ENCODE measurements at places on chromosomes 1 and 21.

DNA sequence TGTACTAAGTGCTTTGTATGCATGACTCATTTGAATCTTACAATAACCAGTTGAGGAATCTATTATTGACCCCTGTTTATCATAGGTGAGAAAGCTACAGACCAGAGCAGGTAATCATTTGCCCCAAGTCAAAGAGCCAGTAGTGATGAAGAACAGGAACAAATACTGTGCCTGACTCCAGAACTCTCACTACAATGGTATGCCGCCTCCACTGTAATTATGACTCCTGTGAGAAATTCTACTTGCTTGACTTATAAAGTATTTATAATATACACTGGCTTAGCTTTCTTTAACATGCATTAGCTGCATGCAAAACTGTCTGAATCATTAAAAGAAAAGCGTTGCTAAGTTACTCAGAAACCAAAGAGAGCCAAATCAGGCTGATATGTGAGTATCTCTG, 92.6 kb downstream of the ZNF281 start:
- peak; percentile 13 for DNase-seq

DNA sequence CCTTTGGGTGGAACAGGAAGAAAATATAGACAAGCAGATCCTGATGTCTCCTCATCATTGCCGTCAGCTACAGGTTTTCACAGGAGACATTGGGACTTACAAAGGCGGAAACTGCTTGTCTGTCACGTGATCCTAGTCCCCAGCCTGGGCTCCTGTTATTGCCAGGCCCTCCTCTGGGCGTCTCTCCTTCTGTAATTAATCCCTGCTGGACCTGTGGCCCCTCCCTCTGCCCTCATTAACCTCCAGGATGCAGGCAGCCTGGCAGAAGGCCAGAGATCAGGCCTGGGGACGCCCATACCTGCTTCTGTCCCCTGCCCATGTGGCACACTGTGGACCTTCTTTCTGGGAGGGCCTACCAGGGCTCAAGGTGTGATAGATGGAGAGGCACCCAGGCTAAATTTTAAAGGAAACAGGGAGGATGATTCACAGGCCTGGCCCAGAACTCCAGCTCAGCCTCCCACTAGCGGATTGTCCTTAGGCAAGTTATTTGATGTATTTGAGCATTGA, 2.4 kb downstream of the S100A5 start:
- DNase-seq, result no peak

DNA sequence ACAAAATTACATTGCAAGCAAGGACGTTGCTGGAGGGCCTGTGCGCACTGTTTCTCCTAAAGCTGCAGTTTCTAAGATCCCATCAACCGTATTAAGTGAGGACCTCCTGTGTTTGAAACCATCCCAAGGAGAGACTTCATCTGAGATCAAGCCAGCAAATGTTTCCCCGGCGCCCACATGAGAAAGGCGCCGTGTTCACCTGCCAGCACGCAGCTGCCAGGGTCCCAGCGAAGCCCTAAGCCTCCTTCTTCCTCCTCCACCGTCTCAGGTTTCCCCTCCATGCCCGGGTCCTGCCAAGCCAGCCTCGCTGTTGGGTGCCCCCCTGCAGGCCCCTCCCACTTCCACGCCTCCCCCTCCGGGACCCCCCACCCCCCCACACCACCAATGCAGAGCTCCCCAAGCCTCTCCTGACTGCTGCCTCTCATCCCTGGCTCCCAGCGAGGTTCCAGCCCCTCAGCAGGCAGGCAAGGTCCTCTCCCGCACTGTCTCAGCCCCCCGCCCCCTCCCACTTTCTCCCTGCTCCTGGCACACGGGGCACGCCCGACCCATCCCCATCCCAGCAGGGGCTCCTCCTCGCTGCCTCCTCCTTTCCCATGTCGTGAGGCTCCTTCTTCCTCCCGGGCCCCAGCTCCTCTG, 8.6 kb upstream of the TFF1 start:
- DNase-seq, result no peak

GRCh38 chr21:38910390-38911067, 104.8 kb downstream of the ETS2 start:
- peak; percentile 74 for DNase-seq

- no peak for DNase-seq
Observed at GRCh38 chr1:156149374-156150332, 3.7 kb upstream of the SEMA4A start.

- no peak for DNase-seq
Observed at GRCh38 chr1:222257027-222257426, 290.9 kb downstream of the HHIPL2 start.

DNA sequence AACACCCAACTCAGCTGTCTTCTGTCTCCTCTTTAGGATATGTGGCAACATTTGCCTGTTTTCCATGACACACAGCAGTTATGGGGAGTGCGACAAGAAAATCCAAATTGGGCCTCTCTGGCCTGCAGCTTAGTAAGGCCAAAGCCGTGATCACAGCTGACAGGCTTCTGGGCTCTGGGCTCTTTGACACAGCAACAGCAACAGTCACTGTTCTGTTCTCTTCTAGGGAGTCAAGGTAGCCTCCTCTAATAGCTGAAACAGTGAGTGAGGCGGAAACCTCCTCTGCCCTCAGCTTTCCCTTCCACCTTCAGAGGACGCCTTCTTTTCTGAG, 19.0 kb downstream of the CLCA1 start:
- DNase-seq, result no peak

GRCh38 chr21:34999397-34999941, 49.6 kb downstream of the RUNX1 start:
- peak; percentile 70 for DNase-seq

DNA sequence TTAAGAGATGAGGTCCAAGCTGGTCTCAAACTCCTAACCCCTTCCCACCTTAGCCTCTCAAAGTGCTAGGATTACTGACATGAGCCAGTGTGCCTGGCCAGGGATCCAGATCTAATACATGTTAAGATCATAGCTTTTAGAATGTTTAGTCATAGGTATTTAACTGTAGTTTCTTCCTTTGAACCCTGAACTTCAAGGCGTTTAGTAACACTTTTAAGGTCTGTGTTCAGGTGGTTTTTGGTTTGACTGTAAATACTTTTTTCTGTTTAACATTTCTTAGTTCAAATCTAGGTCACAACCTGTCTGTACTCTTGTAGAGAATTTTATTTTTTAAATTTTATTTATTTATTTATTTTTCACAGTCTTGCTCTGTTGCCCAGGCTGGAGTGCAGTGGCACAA, 28.1 kb downstream of the RAP1A start:
- no peak for DNase-seq

- no peak for DNase-seq
Observed at GRCh38 chr1:48222501-48223242, at the start of gene SLC5A9. Gene SLC5A9 (plus strand): TSS chr1:48222716. CDS start chr1:48222737, 21 bp downstream.

DNA sequence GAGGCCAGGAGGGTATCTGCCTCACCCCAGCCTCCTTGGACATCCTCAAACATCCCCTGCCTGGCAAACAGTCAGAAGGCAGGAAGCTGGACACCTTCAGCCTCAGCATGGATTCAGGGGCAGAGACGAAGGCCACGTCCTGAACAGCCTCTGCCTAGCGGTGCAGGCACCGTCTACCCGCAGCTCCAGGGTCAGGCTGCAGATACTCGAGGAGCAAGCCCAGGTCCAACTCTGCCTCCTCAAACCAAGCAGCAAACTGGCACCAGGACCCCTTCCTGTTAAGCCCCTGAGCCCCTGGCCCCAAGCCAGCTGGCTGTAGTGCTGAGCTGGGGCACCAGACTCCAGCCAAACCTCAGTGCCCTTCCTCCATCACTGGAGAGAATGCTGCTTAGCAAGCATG, 494.7 kb downstream of the NPHP4 start:
- no peak for DNase-seq

GRCh38 chr1:150765296-150765976, at the start of gene CTSS:
Gene CTSS (minus strand): TSS chr1:150765778. CDS start chr1:150764763, 1,015 bp downstream.
- peak; percentile 35 for DNase-seq

DNA sequence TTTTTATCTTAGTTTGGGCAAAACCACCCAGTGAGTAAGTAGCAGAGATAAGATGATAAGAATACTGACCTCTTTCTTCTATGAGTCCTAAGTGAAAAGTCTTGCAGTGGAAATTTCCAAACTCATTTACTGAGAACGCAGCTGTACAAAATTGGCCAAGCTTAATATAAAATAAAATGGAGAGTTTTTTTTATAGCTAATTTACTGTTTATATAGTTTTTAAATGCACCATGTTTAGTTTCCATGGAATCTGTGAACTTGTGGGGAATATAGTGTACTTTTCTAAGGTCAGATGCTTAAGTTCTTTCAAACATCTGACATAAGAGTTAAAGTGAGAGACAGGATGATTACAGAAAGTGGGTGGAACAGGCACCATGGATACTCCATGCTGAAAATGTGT, 833.5 kb downstream of the ADGRL2 start:
- DNase-seq, result no peak

GRCh38 chr21:46213620-46214286, 14.8 kb downstream of the LSS start:
- DNase-seq, result peak; percentile 89

DNA sequence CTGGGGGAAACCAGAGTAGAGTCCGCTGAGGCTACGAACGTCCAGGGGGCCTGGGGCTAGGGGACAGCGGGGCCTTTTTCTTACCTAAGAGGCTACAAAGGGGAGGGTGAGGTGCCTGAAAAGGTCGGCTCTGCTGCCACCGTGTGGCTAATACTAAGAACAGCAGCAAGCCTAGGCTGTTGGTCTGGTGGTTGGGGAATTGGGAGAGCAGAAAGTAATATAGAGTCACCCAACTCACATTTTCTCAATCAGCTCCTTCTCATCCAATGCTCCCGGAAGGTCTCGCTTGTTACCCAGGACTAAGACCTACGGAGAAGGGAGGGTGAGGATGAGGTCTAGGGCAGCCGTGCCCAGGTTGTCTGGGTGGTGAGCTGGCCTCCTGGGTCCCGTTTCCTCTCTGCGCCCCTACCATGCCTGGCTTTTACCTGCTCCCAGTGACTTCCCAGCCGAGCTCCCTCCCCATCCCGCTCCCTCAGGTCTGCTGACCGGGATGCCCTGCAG, 9.3 kb downstream of the ARL8A start:
- peak; percentile 85 for DNase-seq

DNA sequence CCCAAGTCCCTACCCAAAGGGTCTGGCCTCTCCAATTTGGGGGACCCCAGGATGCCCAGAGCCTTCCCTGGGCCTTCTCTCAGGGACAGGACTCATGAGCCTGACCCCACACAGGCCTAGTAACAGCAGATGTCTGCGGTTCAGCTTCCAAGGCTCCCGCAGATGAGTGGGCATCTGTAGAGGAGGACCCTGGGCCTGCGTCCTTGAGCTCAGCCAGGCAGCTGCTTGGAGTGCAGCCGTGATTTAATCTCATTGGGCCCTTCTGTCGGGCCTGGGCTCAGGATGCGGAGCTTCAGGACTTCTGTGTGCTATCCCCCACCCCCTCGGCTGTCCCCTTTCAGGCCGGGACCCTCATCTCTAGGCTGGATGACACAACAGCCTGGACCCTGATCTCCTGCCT, 35.4 kb downstream of the IGSF21 start:
- DNase-seq, result no peak

GRCh38 chr1:86259390-86259789, 102.8 kb upstream of the COL24A1 start:
- no peak for DNase-seq

DNA sequence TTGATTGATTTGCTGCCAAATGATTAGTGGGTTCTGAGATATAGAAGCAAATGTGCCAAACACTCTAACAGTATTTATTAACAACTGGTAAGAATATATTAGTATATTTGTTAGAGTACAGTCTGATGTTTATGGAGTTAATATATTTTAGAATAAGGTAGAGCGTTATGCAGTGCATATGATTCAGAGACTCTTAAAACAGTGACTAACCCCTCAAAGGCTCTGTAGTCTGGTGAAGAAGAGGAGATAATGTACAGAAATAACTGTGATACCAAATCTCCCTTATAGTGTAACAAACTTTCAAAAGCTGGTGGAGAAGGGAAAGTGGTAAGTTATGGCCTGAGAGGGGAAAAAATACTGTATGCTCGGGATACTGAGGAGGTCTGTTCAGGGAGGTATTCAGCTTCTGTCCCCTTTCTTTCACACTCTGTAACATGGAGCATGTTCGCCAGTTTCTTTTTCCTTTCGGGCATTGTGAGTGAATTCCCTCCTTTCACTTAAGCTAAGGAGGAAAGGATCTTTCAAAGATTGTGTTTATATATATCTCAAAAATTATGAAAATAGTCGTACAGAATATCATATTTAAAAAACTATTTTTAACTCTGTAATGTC, 121.2 kb downstream of the ADGRL2 start:
- DNase-seq, result no peak

DNA sequence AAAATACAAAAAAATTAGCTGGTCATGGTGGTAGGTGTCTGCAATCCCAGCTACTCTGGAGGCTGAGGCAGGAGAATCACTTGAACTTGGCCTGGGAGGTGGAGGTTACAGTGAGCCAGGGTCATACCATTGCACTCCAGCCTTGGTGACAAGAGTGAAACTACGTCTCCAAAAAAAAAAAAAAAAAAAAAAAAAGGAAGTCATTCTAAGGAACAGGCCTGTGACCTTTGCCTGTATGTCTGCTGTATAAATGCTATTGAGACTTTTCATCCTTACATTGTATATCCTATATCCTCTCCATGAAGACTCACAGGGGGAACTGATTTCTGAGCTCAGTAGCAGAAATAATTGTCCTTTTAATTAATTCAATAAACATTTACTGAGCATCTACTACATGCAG, 7.5 kb upstream of the CTPS1 start:
- DNase-seq, result no peak

DNA sequence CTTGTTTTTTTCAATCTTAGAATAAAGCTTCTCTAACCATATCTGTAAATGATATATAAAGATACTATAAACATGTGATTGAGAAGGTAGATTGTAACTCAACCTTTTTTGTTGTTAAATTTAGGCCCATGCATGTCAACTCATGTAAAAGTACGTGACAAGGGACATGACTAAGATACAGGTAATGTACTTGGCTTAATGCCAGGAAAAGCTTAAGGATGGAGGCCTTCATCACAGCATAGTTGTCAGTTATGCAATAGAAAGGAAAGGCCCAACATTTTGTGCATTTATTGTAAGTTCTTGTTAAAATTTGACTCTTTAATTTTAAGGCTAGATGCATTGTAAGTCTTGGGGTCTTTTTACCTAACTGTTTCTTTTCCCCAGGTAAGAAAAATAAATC, 305.1 kb downstream of the LTN1 start:
- DNase-seq, result peak; percentile 79

GRCh38 chr1:218347723-218348627, 2.8 kb downstream of the TGFB2 start:
- peak; percentile 59 for DNase-seq

GRCh38 chr1:9281908-9282695, 10.6 kb upstream of the SPSB1 start:
- no peak for DNase-seq

DNA sequence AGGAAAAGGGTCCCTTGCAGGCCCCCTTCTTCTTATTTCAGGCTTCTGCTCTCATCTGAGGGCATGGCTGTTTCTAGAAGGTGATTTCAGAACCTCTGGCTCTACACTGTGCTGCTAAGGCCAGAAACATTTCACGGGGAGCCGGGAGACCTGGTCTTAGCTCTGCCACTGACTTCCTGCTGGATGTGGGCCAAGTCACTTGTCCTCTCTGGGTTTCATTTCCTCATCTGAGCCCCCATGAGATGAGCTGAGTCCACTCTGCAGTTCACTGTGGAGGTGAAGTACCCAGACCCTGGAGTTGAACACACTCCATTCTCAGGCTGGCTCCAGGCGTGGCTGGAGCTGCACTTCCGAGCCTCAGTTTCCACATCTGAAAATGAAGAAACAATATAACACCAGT, 2.1 kb downstream of the PADI1 start:
- DNase-seq, result peak; percentile 32

GRCh38 chr1:201511941-201512539, 5.1 kb upstream of the CSRP1 start:
- DNase-seq, result no peak

- no peak for DNase-seq
Observed at GRCh38 chr21:16241016-16241415, 511.2 kb downstream of the USP25 start.
